ENCODE measurements at places on chromosomes 5 and 9.

DNA sequence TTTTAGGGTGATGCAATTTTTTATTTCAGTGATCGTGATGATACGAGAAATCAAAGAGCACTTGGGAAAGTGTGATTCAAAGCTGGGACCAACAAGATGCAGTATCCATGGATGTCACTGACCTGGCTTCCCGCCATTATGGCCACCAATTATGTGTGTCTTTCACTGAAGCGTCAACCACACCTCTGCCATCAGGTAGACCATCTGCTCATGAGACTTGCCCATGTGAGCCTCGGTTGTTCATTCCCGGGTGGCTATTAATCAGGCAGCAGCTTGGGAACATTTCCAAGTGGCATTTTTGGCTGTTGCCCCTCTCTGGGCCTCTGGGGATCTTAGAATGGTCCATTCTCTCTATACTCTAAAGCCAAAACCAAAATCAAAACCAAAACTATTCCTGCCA is 436.0 kb upstream of the ADAMTSL1 start:
- no peak for DNase-seq

GRCh38 chr5:170632985-170633234 is 129.1 kb downstream of the KCNIP1 start:
- no peak for DNase-seq

- DNase-seq: no peak
Observed at GRCh38 chr9:29393064-29393463, 1819.8 kb upstream of the C9orf72 start.

GRCh38 chr9:98195671-98196070 is 3.2 kb upstream of the CORO2A start:
- DNase-seq: no peak

GRCh38 chr9:76215066-76215465 is 179.2 kb downstream of the RFK start:
- peak; percentile 84 for DNase-seq

GRCh38 chr5:79803007-79803406 is 113.4 kb downstream of the CMYA5 start:
- no peak for DNase-seq

GRCh38 chr9:119818726-119819435 is 449.6 kb upstream of the BRINP1 start:
- DNase-seq: no peak

- DNase-seq: no peak
Observed at GRCh38 chr9:85291266-85291665, 450.5 kb downstream of the AGTPBP1 start.

- peak; percentile 24 for DNase-seq
Observed at GRCh38 chr9:136192289-136193126, 12.4 kb downstream of the LHX3 start.

DNA sequence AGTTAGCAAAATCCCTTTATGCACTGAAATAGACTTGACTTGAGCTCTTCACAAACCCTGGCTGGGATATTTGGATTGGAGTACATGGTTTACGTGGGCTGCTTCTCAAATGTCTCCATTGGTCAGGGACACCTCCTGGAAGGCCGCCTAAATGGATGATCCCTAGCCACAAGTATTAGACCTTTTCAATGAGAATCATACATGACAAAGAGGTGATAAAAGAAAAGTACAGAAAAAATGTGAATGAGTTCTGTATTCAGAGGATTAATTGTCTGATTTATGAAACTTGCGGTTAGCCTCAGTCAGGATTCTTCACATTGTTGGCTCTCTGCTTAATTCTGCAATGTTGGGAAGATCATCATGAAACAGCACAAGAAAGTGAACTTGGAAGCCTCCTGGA is 752.8 kb upstream of the ADAMTS16 start:
- DNase-seq: no peak

DNA sequence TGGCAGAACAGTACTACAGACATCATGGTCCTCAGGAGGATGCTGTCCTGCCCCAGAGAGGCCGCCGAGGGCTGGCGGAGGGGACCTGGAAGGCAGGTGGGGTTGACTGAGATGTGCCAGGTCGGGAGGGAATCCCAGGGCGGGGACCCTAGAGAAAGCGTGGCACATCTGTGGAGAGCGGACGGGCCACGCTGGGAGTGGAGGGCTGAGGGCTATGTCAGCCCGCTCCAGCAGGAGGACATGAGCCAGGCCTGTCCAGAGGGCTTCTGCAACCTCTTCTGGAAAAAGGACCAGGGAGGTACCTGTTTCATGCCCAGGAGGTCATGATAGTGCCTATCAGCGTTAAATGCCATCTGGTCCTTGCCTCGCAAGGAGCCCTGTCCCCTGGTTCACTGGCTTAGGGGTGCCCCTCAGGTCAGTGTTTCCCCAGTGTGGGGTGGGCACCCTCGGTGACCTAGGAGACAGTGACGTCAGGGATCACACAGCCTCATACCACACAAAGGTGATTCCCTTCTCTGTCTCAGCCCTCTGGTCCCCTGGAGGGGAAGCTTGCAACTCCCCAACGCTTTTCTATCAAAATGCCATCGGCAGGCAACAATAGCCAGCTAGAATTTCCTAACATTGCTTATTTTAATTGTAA is 103.6 kb upstream of the IER5L start:
- no peak for DNase-seq

DNA sequence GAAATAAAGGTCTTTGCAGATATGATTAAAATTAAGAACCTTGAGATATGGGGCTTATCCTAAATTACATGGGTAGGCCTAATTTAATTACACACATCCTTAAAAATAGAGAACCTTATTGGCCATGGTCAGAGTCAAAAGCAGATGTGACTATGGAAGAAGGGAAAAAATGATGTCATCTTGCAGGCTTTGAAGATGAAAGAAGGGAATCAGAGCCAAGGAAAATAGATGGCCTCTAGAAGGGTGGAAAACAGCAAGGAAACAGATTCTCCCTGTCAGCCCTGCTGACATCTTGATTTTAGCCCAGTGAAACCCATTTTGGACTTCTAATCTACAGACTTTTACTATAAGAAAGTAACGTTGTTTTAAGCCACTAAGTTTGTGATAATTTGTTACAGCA is 37.6 kb upstream of the KCNN2 start:
- no peak for DNase-seq

- no peak for DNase-seq
Observed at GRCh38 chr5:930866-931265, 38.2 kb downstream of the TRIP13 start.

GRCh38 chr5:169004551-169004950 is 296.4 kb downstream of the SLIT3 start:
- DNase-seq: no peak

DNA sequence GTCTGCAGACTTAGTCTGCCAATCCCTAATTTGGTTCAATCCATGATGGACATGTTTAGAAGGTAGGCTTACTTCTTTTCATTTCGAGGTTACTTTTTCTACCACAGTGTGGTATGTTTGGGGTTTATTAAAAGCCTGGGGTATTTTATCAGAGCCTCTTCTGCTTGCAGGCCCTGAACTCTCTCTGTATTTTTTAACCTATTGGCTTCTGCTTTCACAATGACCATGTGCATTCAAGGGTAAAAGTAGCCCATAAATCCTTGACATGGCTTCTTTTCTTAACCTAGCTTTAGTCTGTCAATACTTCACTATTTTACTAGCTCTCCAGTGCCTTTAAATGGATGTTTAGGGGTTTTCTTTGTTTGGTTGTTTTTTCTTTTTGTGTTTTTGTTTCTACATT is 286.6 kb downstream of the FER start:
- DNase-seq: no peak

DNA sequence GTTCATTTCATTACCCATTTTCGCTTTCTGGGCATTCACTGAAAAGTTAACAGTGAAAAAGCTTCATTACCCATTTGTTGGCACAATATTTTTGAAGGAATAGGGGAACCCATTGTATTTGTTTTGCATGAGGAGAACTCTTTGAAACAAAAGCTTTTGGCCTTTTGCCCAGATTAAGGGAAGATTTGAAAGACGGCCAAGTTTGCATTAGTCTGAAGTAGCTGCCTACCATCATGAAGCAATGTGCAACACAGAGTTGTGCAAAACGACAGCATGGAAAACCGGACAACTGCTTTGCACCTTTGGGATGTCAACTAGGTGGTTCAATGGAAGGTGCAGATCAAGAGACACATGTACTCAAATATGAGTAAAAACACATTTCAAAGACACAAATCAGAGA is 84.9 kb downstream of the TRPM3 start:
- DNase-seq: peak; percentile 32

DNA sequence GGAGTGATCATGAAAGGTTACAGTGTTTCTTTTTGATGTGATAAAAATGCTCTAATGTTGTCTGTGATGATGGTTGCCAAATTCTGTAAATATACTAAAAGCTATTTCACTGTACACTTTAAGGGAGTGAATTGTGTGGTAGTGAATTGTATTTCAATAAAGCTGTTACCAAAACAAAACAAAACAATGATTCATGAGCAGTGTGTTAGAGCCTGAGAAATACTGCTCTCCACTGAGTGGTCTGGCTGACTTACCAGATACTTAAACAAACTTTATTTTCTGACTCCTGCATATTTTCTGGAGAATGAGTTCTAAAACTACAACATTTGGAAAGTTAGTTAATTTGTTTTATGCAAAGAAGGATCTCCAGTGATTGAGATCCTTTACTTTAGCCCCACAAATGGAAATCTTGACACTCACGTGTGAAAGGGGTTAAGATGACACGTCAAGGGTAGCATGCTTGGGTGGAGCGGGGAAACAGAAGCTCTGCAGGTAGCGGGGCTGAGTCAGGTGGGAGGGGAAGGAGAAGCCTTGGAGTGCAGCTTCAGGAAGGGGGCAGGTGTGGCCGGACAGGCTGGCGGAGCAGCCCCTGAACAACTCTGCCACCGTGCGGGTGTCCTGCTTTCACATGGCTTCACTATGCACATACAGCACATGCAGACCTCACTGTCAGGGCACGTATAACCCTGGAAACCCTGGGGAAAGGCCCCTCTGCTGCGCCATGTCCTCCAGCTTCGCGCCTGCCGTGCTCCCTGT is 256.7 kb downstream of the IRX1 start:
- DNase-seq: no peak

DNA sequence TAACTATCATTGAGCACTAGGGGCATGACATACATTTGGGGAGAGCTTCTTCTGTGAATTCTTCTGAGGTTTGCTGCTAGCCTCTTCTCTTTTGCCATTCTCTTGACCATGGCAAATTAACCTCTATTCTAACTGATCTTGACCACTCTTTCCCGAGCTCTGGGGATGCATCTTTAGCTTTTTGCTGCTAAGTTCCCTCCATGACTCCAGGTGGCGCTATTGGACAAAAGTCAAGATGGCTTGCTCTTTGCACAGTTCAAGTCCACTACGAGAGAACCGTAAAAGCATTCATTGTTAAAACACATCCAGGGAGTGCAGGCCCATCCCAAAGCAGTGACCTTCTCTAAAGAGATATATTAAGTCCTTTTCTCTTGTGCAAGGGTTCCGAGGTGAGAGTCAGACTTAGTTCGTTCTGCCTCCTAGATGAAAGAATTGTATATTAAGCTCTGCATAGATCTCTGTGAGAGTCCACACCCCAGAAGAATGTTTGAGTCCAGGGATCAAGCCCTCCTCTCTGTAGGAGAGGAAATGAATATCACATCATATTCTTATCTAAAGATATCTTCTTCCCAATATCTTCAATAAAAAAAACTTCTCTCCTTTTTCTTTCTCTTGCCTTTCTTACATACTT is 1152.9 kb upstream of the CDH6 start:
- DNase-seq: peak; percentile 60

- no peak for DNase-seq
Observed at GRCh38 chr9:99425124-99425523, 203.0 kb downstream of the SEC61B start.

- no peak for DNase-seq
Observed at GRCh38 chr9:71269859-71270258, 148.4 kb upstream of the TRPM3 start.

DNA sequence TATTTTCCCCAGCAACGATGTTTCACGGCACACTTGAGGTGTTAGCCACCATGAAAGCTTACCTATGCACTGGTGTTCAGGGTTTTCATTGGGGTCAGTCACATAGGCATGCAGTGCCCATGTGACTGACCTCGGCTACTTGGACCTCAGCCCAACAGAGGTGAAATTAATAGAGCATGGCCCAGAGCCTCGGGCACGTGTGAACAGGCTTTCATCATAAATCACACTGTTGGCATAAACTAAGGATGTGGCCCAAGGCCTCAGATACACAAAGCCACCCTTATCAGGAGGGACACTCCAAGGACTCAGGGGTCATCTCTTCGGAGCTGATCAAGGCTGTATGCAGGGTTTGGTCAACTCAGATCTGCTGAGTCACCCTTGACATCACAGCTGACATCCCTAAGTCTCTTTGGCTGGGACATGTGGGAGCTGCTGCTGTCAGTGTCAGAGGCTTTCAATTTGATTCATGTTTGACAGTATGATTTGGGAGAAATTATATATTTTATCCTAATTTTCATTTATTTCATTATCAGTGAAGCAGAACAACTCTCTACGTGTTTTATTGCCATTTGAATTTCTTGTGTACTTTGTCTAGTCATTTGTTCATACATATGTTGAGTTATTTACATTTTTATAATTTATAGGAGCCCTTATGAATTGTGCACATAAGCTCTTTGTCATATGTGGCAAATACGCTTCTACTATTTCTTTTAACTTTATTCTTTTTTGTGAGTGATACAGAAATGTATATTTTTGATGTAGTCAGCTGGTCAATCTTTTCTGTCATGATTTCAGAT is 59.7 kb upstream of the ANKRD33B start:
- no peak for DNase-seq

DNA sequence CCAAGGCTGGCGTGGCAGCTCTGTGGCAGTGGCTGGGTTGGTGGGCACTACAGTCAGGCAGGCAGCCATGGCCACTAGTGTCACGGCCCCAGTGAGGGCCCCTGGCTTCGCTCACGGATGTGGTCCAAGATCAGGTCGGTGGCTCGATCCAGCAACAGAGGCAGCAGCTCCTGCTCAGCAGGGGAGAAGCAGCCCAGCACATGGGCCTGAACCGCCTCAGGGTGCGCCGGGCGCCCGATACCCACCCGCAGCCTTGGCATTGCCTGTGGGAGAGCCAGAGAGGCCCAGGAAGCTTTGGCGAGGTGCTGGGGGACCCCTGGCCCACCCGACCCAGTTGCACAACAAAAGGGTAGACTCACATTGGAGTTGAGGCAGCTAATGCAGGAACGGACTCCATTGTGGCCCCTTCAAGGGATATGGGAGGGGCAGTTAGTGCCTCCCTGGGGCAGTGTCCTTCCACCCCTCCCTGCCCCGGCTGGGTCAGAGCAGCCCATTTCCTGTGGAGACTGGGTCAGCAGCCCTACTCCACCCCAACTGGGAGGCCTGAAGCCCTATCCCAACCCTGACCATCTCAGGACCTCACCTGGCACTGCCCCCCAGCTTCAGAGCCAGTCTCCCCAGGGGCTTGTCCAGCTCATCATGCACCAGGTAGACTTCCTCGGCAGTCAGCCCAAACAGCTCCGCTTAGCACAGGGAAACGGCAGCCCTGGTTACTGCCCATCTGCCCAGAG is 1.3 kb downstream of the PTRH1 start:
- peak; percentile 4 for DNase-seq

- no peak for DNase-seq
Observed at GRCh38 chr9:133464638-133465037, 4.9 kb downstream of the CACFD1 start.

DNA sequence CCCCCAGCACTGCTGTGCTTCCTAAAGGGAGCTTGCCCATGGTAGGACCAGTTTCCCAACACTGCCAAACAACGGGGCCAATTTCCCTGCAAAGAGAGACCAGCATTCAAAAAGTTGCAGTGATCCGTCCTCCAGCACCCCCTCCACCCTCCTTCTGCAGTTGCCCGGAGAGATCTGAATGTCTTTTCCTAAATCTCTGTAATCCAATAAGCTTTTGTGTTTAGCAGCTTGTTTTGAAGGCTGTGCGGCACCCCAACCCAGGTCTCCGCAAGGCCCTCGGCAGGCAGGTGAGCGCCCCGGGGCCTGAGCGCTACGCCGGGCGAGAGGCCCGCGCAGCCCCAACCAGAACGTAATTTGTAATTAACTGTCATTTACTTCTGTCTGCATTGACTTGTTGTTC is 366.9 kb upstream of the IRX2 start:
- no peak for DNase-seq

All from adipocyte (in vitro differentiated cells).